Activated naive CD8-positive, alpha-beta T cell treated with anti-CD3 and anti-CD28 coated beads for 36 hours (primary cell): ENCODE measurements at places on chromosomes 3 and 15.

DNA sequence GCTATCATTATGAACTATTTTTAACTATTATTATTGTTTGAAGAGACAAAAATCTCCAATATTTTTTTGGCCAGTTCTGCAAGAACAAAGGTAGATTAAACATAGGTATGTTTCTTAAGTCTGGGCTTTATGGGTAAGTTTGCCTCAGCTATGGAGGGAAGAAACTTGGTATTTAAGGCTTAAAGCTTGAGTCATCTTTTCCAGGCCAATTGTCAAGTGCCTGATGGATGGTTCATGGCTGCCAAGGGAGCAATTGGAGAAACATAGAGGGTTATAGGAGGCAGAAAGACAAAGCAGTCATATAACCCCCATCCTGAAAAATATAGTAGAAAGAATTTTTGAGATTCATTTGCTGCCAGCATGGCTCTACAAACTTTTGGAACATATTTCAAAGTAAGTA lies 7.2 kb upstream of the STAC start:
- DNase-seq: no peak

GRCh38 chr15:27579738-27580137 lies 519.4 kb downstream of the OCA2 start:
- DNase-seq: no peak

DNA sequence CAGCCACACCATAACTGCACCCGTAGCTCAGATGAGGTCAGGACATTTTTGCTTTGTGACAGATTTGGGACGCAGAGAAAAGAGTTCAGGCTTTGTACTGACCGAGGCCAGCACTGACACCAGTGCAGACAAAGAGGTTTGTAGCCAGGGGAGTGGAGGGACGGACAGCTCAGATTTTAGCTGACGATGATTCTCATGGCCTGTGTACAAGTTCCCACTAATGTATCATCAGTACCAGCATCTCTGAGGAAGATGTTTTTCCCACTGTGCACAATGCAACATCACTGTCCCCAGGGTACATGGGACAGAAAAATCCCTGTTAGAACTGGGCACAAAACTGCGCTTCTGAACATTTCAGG lies 112.7 kb downstream of the SLCO3A1 start:
- DNase-seq: no peak

- DNase-seq: no peak
These were observed 82.6 kb downstream of the MLH1 start for GRCh38 chr3:37075955-37076354.

- no peak for DNase-seq
These were observed 17.3 kb downstream of the CISH start for GRCh38 chr3:50594253-50594785.

DNA sequence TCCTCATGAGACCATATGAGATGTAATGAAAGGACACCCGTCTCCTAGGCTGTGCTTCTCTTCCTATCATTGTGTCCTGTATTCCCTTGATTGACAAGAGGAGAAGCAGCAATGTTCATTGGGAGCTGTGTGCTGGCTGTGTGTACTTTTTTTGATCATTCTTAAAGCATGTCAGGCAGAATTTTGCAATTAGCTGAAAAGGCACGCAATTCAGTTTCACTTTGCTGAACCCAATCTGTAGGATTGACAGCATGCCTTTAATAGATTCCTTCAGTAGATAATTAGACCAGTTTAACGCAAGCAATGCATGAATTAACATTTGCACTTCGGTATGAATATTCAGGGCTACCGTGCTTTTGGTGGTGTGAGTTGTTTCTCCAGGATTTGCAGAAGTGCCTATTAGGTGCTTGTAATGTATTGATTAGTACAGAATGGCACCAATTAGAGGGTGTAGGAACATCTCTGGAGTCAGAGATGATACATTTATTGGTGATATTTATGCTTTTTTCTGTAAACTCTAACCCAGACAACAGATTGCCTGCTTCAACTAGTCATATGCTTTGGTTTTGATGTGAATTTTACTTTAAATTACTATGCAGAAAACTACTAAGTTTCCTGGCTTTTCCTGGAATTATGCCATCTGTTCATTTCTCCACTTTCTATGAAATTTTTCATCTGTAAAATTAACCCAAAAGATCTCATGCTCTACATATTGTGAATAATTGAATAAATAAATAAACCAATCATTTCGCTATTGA lies 114.3 kb downstream of the NSUN3 start:
- no peak for DNase-seq

DNA sequence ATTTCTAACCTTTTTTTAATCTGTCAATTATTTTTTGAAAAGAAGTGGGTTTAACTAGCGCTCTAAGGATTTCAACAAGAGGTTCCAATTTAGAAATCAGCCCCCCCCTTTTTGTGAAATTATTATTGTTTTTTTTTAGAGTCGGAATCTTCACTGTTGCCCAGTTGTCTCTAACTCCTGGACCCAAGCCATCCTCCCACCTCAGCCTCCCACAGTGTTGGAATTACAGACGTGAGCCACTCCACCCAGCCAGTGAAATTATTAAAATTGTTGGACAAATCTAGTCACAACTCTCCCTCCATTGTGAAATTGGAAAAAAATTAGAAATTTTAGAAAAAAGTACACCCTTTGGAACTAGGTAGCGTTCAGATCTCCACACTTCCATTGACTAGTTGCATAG lies 2.5 kb downstream of the AKAP13 start:
- no peak for DNase-seq

GRCh38 chr3:108289159-108289558 lies 7.2 kb upstream of the HHLA2 start:
- no peak for DNase-seq

GRCh38 chr3:39460677-39461076 lies 6.8 kb upstream of the MOBP start:
- no peak for DNase-seq

GRCh38 chr15:50051811-50052419 lies 67.1 kb downstream of the ATP8B4 start:
- DNase-seq: no peak

- no peak for DNase-seq
These were observed 283.7 kb upstream of the PROK2 start for GRCh38 chr3:72068621-72069020.

- DNase-seq: no peak
These were observed 12.1 kb upstream of the SKOR1 start for GRCh38 chr15:67813104-67813634.

DNA sequence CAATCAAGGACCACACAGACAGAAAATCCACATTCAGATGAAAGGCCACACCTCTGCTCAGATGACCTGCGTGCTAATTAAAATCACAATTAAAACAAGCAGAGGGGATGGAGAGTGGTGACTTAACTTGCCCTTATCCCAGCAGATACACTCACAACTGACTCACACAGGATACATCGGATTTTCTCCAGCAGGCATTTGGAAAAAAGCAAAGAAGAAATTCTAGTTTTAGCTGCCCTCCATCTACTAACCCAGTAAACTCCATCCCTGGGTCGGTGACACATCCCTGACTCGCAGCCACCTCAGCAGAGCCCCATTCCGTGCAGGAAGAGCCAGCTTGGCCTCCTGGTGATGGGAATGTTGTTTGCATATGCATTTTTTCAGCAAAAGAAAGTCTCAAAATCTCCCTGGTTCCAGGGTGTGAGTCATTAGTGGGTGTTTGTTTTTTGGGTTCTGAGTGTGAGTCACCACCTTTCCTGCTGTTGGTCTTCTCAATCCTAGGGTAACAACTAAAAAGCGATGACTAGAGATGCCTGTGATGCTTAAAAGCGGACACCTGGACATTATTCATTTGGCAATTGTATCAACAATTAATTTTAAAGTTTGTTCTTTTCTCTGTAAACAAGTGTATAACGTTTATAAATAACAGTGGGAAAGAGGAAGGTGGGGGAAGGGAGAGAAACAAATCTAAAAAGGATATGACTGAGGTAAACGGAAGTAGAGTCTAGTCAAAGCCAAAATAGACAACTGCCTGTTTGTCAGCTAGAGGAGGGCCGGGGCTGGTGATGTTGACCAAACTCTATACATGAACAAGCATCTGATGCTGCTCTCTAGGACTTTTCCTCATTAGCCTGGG lies 49.8 kb upstream of the SLC4A7 start:
- DNase-seq: no peak

DNA sequence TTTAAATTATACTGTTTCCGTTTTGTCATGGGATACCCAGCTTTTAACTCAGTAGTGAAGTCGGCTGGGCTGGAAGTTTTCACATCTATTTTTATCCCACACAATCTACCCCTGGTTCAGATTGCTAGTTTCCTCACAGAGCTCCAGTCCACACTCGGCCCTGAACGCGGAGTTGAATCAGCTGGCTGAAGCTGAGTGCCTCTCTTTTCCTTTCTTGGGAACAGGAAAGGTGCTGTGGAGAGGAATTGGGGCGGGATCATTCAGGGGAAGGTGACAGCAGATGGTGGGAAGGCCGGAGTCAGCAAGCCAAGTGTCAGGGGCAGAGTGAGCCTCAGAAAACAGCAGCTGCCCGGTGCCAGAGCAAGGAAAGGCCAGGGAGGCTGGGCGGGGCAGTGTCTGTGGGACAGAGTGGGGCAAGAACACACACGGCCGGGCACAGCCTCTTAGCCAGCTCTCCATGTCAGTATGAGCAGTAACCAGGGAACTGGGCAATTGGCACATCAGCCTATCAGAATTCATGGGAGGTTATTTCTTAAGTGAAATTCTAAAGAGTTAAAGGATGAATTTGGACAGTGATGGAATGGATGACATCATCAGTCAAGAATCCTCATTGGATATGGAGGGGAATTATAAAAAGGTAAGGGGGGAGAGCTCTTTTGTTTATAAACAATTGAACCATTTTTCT lies 135.7 kb upstream of the IL12A start:
- DNase-seq: no peak

- no peak for DNase-seq
These were observed 140.4 kb downstream of the SATB1 start for GRCh38 chr3:18284716-18285115.

DNA sequence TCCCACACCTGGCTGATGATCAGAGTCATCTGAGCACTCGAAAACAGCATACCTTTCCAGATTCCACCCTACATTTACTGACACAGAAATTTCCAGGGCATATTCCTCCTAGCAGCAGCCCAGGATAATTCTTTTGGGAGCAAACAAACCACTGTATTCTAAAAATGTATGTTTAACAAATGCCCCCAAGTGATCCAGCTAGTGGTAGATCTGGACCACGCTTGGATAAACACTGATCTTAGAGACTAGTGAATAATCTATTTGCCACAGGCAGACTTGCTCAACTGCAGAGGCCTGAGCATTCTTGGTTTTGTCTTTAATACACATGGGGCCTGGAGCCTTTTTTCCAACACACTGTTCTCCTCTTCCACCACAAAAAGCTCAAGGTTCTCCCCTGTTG lies 89.6 kb downstream of the TM4SF4 start:
- DNase-seq: no peak

GRCh38 chr15:87349181-87349580 lies 907.4 kb downstream of the NTRK3 start:
- DNase-seq: no peak

- no peak for DNase-seq
These were observed 45.8 kb downstream of the IGF1R start for GRCh38 chr15:98694161-98694560.

- DNase-seq: no peak
These were observed 65.3 kb downstream of the EPHB3 start for GRCh38 chr3:184626923-184627322.

DNA sequence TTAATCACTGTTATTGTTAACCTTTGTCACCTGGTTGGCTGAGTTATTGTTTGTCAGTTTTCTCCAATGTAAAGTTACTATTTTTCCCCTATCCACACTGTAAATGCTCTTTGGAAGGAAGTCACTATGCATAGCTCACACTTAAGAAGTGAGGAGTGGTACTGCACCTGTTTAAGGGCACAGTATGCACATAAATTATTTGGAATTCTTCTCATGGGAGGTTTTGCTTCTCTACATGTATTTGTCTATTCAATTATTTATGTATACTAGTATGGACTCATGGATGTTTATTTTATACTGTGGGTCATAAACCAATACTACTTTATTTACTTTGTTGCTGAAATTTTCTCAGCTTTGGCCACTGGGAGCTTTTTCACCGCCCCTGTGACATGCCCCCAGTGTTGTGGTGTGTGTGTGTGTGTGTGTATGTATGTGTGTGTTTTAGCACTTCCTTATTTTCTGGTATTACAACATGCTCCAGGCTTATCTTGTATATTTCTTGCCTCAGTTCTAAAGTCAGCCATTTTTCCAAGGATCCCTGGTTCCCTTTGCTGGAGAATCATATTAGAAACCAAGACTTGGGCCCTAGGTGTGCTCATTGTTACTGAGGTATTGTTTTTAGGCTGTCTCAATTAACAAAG lies 290.5 kb downstream of the KBTBD8 start:
- DNase-seq: no peak

DNA sequence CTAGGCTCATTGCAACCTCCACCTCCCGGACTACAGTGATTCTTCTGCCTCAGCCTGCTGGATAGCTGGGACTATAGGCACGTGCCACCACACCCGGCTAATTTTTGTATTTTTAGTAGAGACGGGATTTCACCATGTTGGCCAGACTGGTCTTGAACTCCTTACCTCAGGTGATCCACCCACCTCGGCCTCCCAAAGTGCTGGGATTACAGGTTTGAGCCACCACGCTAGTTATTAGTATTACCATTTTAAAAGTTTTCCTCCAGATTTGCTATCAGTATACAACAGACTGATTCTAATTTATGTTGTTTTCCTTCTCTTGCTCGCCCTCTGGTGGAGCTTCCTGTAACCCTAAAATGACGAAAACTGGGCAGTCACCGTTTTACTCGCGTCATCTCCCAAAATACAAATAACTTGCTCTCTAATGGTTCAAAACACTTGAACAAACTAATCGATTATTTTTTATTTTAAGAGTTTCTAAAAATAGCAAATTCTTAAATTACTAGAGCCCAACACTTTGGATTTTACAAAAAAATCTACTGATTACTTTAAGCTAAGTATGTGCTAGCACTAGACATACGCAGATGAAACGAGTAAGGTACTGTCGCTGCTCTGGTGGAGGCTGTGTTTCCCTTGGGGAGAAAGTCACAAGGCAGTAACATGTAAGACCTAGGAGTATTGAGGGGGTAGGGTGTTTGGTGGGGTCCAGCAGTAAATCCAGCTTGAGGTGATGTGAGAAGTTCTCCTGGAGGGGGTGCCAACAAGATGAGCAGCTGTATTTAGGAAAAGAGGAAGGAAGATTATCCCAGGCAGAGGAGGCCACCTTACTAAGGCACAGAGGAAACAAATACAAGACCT lies 203.3 kb downstream of the MBNL1 start:
- DNase-seq: peak; percentile 54

- DNase-seq: no peak
These were observed 36.2 kb upstream of the MGLL start for GRCh38 chr3:127858521-127858920.

GRCh38 chr15:71071529-71071928 lies 43.7 kb upstream of the THSD4 start:
- DNase-seq: no peak

GRCh38 chr3:187223799-187224198 lies 26.5 kb downstream of the RTP1 start:
- no peak for DNase-seq
